Ammon's horn (tissue), 1 donor: ENCODE measurements at places on chromosomes 4 and X.

GRCh38 chr4:3791910-3792542 lies 25.8 kb downstream of the ADRA2C start:
- DNase-seq: no peak

- no peak for DNase-seq
Measured at GRCh38 chr4:80608281-80608980, 272.9 kb downstream of the CFAP299 start.

- no peak for DNase-seq
Measured at GRCh38 chr4:74391890-74392475, 27.0 kb downstream of the EREG start.

GRCh38 chrX:15815779-15816437 lies 25.6 kb downstream of the ZRSR2 start:
- peak; percentile 32 for DNase-seq

GRCh38 chrX:69025802-69026301 lies 139.4 kb downstream of the PJA1 start:
- DNase-seq: no peak

DNA sequence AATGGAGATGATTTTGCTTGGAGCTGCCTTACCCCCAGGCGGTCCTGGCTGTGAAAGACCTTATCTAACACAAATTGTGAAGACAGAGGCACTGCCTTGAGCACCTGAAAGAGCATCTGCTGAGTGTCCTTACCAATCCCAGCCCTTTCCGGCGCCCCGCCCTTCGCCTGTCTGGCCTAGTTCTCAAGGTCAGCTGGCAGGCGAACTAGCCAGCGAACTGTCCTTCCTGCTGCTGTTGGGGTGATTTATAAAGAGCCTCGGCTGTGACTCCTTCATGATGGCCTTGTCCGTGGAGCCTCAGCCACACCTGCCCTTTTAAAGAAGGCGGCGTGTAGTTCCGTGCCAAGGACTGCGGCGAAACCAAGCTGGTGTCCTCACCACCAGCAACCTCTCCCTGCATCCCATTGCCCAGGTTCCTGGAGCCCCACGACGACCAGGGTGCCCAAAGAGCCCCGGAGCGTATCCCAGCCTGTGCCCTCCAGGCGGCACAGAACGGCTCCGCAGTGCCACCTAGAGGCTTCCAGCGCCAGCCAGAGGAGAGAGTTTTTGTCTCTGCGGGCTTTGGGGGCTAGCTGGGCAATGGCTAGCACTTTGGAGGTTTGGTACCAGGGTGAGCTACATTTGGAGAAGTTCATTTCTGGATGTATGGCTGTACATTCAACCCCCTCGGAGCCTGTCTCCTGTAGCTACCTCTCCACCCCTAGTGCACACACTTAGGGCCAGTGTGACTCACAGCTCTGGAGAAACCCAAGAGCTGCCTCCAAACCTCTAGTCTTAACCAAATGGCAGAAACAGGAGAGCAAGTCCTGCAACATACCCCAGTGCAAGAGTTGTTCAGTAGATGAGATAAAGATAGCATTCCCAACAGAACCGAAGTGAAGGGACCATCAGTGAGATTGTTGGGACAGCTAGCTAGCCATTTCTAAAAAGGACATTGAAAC lies 36.8 kb upstream of the VMA21 start:
- DNase-seq: peak; percentile 3

DNA sequence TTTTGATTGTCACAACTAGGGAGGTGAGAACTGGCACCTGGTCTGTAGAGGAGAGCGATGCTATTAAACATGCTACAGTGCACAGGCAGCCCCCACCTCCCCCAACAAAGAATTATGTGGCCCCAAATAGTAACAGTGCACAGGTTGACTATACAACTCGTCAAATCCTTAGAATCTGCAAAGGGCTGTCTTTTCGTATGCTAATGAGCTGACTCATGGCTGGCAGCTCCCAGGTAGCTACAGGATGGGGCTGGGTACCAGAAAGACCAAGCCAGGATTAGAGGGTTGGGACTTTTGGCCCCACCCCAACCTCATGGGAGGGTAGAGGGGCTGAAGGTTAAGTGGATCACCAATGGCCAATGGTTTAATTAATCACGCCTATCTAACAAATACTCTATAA lies 104.7 kb upstream of the SORBS2 start:
- DNase-seq: no peak

- no peak for DNase-seq
Measured at GRCh38 chr4:127118681-127119080, 514.1 kb upstream of the INTU start.

GRCh38 chr4:183503497-183504063 lies 1.3 kb upstream of the ING2 start:
- no peak for DNase-seq

- DNase-seq: no peak
Measured at GRCh38 chr4:115763051-115763450, 649.6 kb upstream of the NDST4 start.

GRCh38 chrX:134936542-134936941 lies 54.2 kb upstream of the SMIM10 start:
- no peak for DNase-seq
